BE2C (cell line): ENCODE measurements at places on chromosomes 7 and 10.

- DNase-seq: no peak
Observed at GRCh38 chr10:34647160-34647559, 167.9 kb downstream of the PARD3 start.

GRCh38 chr10:93076871-93077270, 3.2 kb downstream of the CYP26A1 start:
- no peak for DNase-seq

DNA sequence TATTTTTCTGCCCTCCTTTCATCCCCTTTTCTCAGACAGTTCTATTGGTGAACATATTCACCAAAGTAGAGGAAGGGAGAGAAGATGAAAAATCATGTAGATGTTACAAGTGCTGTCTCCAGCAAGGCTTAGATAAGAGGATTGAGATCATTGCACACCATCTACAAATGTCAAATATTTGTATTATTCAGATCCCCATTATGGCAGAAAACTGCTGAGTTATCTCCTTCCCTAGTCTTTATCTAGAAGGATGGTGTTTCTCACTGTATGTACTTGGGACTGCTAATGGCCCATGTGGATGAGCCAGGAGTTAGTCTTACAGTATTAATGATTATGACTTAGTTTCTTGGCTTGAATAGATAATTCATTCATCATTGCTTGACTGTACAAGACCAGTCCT, 147.2 kb upstream of the EEPD1 start:
- DNase-seq: no peak

DNA sequence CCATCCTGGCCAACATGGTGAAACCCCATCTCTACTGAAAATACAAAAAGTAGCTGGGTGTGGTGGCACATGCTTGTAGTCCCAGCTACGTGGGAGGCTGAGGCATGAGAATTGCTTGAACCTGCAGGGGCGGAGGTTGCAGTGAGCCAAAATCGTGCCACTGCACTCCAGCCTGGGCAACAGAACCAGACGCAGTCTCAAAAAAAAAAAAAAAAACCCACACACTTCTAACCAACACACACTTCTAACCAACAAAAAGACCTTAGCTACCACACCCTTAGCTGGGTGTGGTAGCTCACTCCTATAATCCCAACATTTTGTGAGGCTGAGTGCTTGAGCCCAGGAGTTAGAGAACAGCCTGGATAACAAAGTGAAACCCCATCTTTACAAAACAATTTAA, 33.9 kb upstream of the SPOCK2 start:
- no peak for DNase-seq

- no peak for DNase-seq
Observed at GRCh38 chr10:102226542-102226870, 407 bp downstream of the ELOVL3 start.

DNA sequence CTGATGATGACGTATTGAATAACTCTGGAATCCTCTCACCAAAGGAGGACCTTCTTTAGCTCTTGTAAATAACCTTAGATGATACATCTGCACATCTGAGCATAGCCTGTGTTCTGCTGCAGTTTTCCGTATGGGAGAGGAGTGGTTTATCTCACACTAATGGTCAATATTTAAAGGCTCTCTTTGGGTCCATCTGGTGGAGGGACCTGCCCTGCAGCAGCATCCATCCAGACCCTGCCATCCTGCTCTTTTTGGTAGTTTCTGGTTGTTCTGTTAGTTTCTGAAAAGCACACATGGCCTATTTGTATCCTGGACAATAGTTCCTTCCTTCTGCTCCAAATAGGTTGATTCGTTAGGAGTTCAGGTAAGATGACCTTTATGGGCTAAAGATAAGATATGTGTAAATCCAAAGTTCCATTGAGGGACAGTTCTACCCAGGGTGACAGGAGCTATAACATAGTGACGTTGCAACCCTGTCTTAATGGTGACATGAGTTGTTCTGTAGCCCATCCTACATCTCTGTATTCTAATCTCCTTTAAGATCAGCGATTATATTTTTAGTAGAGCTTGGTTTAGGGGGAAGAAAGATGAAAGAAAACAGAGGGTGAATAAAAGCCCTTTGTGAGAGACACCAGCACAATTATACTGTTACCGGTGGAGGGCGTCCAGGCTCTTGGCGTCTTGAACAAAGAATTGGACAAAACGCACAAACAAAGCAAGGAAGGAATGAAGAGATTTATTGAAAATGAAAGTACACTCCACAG, 60.0 kb upstream of the KLF14 start:
- no peak for DNase-seq

GRCh38 chr10:31644931-31645633, 283.5 kb downstream of the ARHGAP12 start:
- no peak for DNase-seq

GRCh38 chr7:2799253-2799652, 44.9 kb downstream of the GNA12 start:
- DNase-seq: no peak

GRCh38 chr10:120997313-120997712, 146.2 kb downstream of the WDR11 start:
- no peak for DNase-seq

DNA sequence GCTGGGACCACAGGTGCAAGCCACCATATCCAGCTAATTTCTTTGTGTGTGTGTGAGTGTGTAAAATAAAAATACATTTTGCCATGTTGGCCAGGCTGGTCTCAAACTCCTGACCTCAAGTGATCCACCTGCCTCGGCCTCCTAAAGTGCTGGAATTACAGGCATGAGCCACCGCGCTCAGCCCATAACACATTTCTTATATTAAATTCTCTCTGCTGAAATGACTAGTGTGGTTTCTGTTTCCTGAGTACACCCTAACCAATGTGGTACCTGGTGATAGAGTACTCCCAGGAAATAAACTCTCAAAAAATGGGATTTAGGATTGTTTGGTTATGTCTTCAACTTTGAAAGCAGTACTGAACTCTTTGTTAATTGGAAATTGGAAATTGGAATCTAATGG, 19.4 kb upstream of the FHIP2A start:
- no peak for DNase-seq

DNA sequence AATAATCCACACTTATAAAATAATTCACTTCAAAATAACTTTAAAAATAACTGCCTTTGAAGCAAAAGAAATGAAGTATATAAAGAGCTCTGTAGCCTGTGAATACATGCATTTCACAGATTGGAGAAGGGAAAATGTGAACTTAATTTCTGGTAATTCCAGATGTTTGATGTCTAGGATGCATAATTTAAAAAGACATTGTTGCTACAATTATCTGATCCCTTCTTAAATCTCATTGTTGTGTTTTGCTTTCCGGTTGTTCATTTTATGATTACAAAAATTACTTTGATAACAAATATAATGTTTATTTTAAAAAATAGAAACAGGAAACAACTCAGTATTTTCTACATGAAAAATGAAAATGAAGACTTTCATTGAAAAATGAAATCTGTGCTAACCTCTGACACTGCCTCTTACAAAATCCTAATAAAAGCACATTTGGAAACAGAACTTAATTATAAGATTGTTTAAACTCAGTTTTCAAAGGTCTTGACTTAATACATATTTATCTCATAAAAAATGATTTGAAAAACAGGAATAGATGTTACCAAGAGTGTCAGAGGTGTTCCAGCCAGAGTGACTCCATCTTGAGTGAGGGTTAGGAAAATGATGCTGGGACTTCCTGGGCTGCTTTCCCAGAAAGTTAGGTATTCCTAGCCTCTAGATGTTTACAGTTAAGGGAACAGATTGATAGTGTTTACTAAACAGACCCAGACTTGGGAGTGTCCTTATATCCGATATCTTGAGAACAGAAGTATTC, 516.6 kb upstream of the SEMA3D start:
- DNase-seq: no peak
